ENCODE measurements at places on chromosomes 12 and 14.

GRCh38 chr12:53506881-53507602 is at the start of gene NPFF:
TSS of gene NPFF (minus strand) at chr12:53507484. CDS start at chr12:53507474, 10 bp downstream.
- no peak for DNase-seq

DNA sequence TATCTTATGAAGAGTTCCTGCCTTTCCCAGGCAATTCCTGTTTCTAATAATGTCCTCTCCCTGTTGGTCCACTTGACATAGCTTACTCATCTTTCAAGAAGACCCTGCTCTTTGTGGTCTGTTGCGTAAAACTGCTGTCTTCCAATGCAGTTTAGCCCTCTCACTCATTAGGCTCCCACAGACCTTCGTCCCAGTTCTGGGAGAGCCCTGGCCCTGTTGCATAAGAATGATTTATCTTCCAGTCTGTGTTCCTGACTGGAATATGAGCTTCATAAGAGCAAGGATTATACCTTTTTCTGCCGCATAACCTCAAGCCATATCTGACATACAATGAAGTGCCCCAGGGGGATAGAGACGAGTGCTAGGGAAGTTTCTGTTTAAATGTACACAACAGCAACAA is 365.9 kb upstream of the NOVA1 start:
- DNase-seq: no peak

GRCh38 chr12:46752396-46752795 is 73.4 kb downstream of the SLC38A4 start:
- DNase-seq: no peak

GRCh38 chr12:39603065-39603464 is 16.5 kb downstream of the ABCD2 start:
- DNase-seq: no peak

- DNase-seq: no peak
Observed at GRCh38 chr12:54940727-54941315, 43.7 kb downstream of the TESPA1 start.

DNA sequence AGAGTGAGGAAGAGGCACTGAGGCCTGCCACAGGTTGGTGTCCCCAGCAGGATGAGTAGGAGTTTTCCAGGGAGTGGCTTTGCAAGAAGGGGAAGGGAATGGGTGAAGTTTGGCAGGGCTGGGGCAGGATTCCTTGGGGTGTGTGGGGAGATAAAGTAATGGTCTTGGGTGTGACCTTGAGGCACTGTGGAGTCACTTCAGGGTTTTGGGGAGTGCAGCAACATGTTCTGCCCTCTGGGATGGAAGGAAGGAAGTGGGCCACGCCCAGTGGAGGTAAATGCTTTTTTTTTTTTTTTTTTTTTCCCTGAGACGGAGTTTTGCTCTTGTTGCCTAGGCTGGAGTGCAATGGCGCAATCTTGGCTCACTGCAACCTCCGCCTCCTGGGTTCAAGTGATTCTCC is 108.9 kb downstream of the ADCK1 start:
- no peak for DNase-seq

GRCh38 chr14:90263748-90264449 is 7.5 kb downstream of the PSMC1 start:
- no peak for DNase-seq

- no peak for DNase-seq
Observed at GRCh38 chr12:12357719-12358461, 1.0 kb downstream of the BORCS5 start.

GRCh38 chr14:24171422-24172260 is at the start of gene REC8:
TSS of gene REC8 (plus strand) at chr14:24172080. CDS start at chr14:24172553, 473 bp downstream.
- DNase-seq: peak; percentile 74

- DNase-seq: no peak
Observed at GRCh38 chr12:53049571-53050318, at the start of gene TNS2. TSS of gene TNS2 (plus strand) at chr12:53050065. CDS start at chr12:53050186, 121 bp downstream.

- no peak for DNase-seq
Observed at GRCh38 chr12:3646561-3647241, 106.2 kb downstream of the CRACR2A start.

DNA sequence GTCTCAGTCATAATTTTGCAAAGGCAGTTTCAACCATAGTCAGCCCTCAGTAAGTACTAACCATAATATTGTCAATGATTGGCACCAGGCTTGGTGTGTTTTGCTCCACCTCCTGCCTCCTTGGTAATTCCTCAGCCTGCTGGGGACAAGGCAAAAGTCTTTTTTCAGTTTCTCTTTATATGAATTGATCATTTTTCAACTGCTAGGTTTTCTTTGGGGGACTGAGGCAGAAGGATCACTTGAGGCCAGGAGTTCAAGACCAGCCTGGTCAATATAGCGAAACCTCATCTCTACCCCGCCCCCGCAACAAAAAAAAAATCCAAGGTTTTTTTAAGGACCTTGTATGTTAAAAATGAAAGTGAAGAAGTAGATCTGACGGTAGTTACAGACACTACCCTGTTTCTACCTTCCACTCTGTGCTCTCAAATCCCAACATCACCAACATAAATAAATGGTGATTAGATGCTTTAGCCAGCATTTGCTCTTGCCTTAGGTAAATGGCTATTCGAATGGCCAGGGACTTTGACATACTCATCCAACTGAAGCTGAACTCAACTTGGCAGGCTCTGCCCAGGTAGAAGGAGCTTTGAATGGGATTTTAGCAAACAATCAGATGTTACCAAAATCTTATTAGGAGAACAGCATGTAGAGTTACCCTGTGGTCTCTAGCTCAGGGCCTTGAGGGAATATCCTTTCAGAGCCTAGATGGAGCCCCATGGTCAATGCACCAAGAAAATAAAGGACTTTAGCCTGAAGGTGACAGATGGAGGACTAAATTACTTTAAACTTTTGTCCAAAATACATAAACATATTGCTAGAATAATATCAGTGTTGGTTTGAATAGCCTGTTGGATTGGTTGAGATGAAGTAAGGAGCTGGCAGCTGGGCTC is 126.9 kb upstream of the AMIGO2 start:
- no peak for DNase-seq

- no peak for DNase-seq
Observed at GRCh38 chr12:48451372-48451771, 21.0 kb upstream of the ANP32D start.

- no peak for DNase-seq
Observed at GRCh38 chr12:43711348-43711747, 47.2 kb downstream of the PUS7L start.

GRCh38 chr14:75823334-75823733 is 158.5 kb downstream of the TGFB3 start:
- no peak for DNase-seq

DNA sequence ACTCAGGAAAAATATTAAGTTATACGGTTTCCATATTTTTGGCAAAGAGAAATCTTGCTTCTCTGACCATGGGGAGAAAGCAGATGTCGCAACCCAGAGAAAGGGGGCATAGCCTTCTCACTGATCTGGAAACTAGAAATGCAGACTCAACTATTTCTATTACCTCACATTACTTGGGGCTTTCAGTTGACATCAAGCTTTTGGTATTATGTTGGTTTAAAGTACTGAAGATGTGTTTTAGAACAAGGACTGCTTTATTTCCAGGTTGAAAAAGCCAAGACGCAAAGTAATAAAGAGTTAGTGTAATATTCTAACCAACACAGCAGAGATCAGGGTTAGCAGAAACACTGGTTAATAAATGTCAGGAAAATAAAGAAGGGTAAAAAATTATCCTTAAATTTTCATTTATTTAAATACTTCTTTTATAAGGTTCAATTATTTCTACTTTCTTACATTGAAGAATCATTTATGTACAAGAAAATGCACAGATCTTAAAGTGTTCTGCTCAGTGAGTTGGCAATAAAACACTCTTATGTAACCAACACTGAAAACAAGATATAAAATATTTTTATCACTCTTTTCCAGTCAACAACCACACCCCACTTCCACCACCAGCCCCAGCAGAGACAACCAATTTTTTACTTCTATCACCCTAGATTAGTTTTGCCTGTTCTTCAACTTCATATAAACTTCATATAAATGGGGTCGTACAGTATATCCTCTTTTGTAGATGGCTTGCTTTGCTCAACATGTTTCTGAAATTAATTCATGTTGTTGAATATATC is 26.0 kb downstream of the DCP1B start:
- DNase-seq: no peak

DNA sequence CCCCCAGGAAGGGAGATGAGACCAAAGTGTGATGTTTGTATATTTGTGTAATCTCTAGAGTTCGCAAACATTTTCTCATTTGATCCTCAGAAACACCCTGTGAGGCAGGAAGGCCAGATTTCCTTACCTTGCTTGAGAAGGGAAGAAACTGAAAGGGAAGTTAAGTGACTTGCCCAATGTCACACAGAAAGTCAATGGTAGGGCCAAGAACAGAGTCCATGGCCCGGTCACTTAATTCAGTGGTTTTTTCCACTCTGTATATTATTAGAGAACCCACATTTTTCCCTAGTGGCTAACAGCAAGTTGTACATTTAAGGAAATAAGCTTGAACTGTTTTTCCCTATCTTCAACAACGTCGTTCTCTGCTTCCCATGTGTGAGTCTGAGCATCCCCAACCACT is 25.6 kb upstream of the CHPT1 start:
- DNase-seq: no peak

DNA sequence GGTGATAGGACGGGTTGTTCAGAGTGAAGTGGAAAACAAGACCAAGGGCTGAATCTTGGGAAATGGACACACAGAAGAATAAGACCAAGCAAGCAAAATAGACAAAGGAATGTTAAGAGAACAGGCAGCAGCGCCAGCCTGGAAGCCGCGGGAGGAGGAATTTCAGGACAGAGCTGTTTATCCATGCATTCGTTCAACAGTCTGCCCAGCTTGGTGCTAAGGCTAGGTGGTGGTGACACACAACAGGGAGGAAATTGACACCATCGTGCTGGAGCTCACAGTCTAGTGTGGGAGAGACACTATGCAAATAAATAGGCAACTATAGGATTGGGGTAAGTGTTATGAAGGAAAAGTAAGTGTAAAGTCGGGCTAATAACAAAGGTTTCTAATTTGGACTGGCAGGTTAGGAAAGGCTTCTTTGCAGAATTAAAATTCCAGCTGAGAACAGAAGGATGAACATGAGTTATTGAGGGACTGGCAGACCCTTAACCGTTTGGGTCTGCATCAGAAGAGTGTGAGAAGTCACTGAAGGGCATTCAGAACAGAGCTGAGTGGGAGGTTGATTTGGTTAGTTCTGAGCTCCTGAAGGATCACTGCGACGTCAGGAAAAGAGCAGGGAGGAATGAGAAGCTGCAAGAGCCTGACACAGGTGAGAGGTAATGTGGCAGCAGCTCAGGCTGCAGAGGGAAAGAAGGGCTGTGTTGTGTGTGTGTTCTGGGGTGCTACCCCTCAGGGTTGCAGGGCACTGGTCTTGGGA is 242.6 kb upstream of the FKBP4 start:
- DNase-seq: no peak

- no peak for DNase-seq
Observed at GRCh38 chr12:106290666-106291065, 11.9 kb upstream of the TCP11L2 start.

- no peak for DNase-seq
Observed at GRCh38 chr12:480831-481816, 21.4 kb downstream of the B4GALNT3 start.

- DNase-seq: no peak
Observed at GRCh38 chr14:98536256-98536655, 735.7 kb downstream of the BCL11B start.

DNA sequence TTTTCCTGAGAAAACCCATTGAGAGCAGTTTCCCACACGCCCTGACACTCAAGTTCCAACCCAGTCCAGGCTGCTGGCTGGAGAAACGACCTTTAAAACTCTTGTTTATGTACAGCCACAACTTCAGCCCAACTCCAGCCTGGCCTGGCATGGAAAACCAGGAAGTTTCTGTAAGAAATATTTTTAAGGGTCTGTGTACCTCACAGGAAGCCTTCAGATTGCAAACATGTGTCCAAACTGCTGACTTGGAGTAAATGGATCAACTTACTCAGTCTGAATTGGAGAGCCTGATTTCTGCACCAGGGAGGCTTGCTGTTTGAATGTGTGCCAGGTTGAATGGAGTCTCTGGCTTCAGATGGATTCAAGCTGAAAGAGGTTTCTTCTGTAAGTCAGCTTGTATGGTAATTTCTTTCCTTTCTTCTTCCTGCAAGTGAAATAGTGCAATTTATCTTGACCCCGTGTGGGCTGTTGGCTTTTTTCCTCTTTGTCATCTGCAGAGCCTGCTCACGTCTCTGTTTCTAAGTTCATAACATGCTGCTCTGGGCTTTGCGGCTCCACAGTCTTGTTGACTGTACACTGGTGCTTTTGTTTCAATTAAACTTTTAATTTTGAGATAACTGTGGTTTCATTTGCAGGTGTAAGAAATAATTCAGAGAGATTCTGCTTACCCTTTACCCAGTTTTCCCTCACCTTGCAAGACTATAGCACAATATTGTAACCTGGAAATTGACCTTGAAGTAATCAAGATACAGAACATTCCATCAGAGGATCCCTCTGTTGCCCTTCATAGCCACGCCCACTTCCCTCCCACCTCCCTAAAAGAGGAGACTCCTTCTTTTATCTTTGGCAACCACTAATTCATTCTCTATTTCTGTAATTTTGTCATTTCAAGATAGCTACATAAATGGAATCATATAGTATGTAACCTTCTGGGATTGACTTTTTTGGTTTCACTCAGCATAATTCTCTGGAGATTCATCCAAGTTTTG is 109.7 kb upstream of the PRMT8 start:
- DNase-seq: no peak

DNA sequence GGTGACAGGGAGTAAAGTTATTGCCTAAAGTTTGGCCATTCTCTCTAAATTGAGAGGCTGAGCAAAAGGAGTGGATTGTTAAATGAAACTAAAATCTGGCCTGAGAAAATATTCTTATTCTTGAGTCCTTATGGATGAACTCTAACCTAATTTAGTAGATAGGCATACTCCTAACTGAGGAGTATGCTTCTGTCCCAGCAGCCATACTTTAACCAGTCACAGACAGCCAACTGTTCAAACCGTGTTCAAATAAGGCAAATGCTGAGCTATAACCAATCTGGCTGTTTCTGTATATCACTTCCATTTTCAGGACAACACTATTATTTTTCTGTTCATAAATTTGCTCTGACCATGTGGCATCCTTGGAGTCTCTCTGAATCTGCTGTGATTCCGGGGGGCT is 75.9 kb upstream of the RERGL start:
- no peak for DNase-seq

- DNase-seq: no peak
Observed at GRCh38 chr12:124684496-124684895, 117.1 kb upstream of the NCOR2 start.

- DNase-seq: no peak
Observed at GRCh38 chr12:66941150-66941549, 262.3 kb upstream of the GRIP1 start.
